Activated T-helper 1 cell treated with Interleukin-2 at 50 U/mL for 16 hours (primary cell): ENCODE measurements at places on chromosomes 11 and 22.

DNA sequence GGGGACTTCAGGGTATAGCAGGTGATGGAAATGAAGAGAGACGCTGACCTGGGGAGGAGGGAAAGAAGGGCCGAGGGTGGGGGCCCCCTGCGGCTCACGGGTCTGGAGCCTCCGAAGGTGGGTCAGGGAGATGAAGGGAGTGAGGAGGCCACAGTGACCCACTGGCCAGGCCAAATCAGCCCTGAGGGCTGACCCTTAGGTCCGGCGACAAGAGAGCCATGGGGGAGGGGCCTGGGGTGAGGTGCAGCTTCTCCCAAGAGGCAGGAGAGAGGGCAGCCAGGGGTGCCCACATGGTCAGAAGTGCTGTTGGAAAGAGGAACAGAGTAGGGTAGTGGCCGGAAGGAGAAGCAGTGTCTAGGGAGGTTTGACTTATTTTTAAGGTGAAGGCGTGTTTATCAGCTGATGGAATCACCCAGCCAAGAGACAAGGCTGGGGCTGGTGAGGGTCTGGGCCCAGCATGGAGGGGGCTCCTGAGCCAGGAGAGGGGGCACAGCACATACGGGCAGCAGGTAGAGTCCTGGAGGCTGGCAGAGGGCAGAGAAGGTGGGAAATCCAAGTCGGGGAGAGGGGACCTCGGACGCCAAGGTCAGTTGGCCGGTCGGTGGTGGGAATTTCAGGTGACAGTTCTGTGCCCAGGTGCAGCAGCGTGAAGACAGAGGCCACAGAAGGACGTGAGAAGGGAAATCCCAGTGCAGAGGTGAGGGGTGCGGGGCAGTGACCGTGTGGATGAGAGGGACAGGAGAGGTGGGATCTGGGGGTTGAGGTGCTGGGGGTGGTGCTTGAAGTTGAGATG is 49.0 kb downstream of the LINC01488 start:
- DNase-seq, result no peak

DNA sequence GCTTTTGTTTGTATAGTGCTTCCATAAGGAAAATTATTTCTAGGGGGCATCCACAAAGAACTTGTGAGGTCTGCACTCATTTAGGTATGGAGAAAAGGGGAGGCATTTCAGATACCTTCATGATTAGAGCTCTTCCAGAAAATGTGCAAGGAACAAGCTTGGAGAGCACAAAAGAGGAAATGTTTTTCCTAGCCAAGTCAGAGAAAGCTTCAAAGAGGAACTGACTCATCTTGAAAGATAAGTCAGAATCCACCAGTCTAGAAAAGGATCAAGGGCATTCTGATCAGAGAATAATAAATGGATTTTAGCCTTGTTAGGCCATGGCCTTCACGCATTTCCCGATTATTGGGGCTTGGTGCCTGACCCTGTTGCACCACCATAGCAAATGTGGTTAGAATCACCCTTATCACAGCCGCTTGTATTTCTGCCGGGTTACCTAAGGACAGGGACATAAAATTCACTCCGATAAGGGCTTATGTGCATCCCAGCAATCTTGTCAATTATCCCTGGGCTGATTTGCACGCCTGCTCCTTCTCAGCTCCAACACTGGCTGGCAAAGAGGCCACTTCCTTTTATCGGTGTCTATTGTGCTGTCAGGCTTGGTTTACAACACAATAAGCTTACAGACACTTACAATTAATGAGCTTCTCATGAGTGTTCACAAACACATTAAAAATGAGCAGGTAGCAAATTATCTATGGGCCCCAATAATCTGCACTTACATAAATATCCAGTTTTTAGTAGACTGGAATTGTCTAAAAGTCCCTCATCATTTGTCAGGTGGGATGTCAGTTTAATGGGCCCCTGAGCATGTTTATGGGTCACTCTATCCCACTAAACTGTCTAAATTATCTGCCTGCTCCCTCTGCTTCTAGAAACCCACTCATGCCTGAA is 613.5 kb downstream of the SOX6 start:
- no peak for DNase-seq

- DNase-seq, result no peak
Measured at GRCh38 chr11:111778047-111778558, 11.9 kb upstream of the PPP2R1B start.

- no peak for DNase-seq
Measured at GRCh38 chr11:104565583-104565961, 332.7 kb downstream of the CASP12 start.

DNA sequence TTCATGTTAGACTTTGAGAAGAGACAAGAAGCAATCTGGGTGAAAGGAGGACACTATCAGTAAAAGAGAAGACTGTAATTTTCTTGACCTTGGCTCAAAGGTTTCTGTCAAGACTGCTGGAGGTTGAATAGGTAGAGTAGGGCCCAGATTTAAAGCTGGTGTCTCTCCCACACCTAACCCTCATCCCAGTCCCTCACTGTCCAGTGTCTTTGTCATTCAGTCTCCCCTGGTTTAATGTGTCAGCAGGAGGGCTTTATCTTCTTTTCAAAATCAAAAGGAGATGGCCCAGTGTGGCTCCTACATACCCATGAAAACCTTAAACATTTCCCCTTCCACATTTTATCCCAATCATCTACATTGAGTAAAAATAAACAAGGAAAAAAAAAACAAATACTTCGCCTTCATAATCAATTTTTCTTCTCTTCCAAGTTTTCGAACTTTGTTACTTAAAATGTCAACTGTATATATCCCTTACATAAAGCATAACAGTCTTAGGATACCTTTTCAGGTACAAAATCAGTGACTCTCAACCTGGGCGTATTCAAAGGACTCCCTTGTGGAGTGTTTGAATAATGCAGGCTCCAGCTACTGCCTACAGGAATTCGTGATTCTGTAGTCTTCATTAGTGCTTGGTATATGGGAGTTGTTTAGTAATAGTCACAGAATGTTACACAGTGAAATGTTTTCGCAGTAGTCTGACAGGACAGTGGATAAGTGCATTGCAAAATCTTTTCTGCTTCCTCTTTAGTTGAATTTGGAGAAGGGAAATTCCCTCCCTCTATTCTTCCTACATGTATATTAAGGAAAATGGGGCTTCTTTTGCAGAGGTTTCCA is 87.2 kb downstream of the FAT3 start:
- DNase-seq, result no peak

GRCh38 chr11:576811-577610 is 741 bp downstream of the PHRF1 start:
- DNase-seq, result no peak

GRCh38 chr11:23359297-23359696 is 499.0 kb upstream of the CCDC179 start:
- no peak for DNase-seq

DNA sequence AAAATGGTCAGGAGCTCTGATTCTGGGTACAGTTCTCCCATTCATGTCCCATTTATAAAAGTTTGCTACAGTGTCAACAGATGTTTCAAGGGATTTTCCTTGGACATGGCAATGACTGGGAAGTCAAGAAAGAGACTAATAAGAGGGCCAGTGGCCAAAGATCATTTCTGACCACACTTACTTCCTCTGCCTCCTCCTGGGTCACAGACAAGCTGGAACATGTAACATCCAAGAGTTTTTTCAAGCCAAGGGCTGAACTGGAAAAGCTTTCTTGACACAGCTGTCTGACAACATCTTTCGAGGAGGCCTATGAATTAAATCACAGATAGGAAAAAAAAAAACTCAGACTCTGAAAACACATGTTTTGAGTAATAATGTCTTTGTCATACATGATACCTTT is 8.7 kb downstream of the COMMD9 start:
- no peak for DNase-seq

GRCh38 chr11:75668451-75669297 is at the start of gene MAP6:
TSS of gene MAP6 (minus strand) at chr11:75669038. CDS start at chr11:75668369, 669 bp downstream.
- DNase-seq, result no peak

- DNase-seq, result no peak
Measured at GRCh38 chr22:44574057-44574639, 76.1 kb upstream of the RTL6 start.

GRCh38 chr22:20546541-20546950 is 39.1 kb downstream of the MED15 start:
- DNase-seq, result no peak

- peak; percentile 30 for DNase-seq
Measured at GRCh38 chr11:46237248-46238077, 40.0 kb upstream of the CREB3L1 start.

DNA sequence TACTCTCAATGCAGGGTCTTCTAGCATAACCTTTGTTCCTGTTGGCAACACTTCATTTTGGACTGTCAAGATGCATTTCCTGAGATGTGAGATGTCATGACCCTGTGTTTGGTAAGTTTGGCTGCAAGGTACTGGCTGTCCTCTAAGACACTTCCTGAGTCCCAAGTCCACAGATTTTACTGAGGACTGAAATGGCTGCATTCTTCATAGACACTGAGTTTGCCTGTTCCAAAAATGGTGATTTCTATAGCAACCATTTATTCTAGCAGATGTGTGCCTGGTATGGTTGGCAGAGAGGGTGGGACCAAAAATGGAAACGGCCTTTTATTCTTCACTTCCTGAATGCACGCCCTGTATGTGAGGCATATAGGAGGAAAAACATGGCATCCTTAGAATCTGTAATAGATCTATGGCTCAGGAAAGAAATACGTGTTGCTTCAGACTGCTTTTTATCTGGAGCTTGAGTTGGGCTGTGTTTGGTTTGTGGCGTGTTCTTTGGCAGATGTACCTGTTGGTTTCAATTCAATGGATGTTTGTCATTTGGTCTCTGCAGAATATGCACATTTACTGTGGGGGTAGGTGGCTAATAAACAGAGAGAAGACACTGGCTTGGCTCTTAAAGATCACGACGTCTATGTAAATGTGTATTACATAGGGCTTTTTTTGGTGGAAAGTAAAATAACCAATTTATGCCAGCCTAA is 62.4 kb downstream of the ZBTB16 start:
- no peak for DNase-seq

DNA sequence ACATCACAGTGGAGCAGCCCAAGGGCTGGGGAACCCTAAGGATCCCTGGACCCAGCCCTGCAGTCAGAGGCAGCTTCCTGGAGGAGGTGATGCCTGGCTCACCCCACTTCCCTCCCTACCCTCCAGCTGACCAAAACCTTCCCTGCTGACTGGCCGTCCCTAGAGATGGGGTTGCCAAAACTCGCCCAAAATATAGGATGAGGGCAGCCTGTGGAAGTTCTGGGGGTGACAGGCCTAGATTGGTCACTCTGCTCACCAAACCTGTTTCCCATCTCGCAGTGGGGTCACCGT is 35.0 kb upstream of the PPARA start:
- no peak for DNase-seq
